ENCODE measurements at places on chromosomes 5 and 9.

DNA sequence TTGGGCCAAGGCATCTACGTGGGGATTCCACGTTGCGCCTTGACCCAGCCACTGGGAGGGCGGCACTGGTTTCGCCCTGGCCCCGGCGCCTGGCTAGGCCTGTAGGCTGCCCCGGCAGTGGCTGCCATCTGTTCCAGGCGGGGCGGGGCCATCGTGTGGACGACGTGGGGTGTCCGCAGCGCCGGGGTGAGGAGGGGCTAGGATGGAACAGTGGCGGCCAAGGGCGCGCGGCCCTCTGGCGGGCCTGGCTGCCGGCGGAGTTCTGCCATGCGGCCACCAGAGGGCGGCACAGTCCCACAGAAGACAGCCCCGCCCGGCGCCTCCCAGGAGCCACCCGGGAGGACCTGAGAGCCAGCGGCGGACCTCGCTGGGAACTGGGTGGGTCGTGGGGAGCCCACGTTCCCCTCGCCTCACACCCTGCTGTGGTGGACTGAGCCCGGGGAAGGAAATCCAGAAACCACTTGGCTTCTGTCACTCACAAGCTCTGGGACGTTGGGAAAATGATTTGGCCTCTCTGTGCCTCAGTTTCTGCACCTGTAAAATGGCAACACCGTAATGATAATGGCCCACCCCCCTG lies 22.6 kb upstream of the RAPGEF1 start:
- peak; percentile 71 for DNase-seq

- DNase-seq = no peak
Observed at GRCh38 chr5:115840873-115841272, 492 bp downstream of the ATG12 start.

DNA sequence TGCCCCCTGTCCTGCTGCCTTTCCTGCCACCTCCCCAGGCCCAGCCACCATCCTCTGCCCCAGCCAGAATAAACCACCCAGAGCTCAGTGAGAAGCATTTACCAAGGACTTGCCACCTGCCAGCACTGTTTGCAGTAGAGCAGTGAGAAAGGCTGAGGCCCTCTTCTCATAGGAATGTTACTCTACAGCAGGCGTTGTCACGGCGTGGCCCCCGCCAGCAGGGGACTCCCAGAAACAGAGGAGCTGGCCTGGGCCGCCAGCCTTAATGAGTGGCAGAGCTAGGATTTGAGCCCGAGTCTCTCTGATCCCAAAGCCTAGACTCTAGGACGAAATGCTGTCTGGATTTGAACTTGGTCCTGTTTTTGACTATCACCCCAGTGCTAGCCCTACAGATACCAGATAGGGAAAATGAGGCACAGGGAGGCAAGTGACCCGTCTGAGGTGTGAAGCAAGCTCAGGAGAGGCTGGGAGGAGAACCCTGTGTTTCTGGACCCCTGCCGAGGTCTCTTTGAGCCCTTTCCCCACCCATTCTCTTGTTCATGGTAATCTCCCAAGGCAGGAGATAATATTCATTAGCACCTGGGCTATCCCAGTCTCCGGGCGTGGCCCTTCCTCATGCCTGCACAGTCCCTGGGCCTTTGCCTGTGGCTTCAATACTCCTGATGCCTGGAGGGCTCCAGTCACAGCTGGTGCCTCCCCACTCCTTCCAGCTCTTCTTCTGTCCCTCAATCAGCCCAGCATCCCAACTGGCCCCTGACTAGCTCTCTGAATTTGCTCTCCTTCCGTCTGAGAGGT lies 30.7 kb downstream of the HRH2 start:
- DNase-seq = no peak

GRCh38 chr5:78843436-78843835 lies 141.7 kb downstream of the ARSB start:
- no peak for DNase-seq

DNA sequence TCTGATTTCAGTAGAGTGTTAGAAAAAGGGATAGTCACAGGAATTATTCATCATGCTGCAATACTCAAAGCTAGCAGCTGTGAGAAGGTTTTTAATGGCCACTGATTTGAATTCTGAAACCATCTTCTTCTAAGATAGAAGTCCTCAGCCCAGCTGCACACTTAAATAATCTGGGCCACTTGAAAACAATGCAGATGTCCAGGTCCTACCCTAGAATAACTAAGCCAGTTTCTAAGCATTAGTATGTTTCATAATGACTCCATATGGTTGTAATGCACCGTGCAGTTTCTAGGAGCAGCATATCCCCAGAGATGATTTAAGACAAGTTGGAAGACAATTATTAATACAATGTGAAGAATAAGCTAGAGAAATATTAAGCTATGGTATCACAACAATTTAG lies 159.9 kb upstream of the FBXL17 start:
- DNase-seq = no peak

DNA sequence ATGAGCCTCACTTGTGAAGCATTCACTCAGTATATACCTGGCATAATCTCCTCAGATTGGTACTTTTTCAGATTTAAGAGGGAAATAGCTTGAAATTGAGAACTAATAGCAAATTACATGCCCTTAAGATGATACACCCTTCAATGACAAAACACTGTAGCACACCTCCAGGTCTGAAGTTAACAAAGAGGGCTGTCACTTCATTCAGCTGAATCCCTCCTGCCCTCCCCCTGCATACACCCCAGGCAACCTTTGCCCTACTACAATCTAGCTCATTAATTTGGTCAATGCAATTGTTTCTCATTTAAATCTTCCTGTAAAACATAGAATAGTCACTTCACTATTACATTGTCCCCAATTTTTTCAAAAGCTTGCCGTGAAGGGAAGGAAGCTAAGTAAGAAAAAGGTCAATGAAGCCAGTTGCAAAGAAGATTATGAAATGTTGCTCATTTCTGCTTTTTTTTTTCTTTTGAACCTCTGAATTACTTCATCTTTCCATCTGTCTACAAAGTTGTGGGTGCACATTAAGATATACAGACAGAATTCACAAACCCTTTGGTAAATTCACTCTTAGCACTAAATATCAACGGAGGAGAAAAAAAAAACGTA lies 294.8 kb upstream of the PTGER4 start:
- no peak for DNase-seq

- no peak for DNase-seq
Observed at GRCh38 chr5:104111632-104112031, 549.0 kb upstream of the NUDT12 start.

DNA sequence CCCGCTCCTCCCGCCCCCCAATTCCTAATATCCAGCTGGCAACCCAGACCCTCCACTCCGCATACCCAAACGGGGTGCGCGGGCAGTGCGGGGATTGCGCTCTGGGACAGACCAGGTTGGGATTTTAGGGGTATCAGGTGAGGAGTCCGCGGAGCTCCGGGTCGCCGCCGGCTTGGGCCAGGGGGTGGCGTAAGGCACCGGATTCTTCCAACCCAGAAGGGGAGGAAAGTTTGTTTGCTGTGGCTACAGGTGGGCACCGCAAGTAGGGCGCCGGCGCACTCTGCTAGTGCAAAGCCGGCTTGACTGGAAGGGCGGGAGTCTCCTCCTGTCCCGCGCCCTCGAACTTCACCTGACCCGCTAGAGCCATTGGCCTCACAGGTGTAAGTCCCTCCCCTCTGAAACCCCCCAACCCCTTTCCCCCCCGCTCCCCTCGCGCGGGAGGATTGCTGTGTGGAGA lies 709 bp downstream of the IQGAP2 start:
- DNase-seq = peak; percentile 69

GRCh38 chr5:14457476-14457875 lies 124.1 kb upstream of the OTULINL start:
- DNase-seq = no peak

DNA sequence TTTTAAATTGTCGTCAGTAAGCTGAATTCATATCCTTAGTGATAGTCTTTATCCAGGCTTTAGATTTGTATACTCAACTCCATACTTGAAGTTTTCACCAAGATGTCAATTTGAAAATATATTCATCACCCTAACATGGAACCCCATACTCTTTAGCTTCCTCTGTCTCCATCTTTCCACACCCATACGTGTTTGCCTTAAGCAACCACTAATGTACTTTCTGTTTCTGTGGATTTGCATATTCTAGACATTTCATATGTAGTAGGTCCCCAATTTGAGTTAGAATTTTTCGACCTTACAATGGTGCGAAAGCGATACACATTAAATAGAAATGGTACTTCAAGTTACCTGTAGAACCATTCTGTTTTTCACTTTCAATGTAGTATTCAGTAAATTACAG lies 65.2 kb downstream of the NSD1 start:
- no peak for DNase-seq

GRCh38 chr9:123426406-123426805 lies 70.4 kb downstream of the CRB2 start:
- no peak for DNase-seq

GRCh38 chr5:32753765-32754164 lies 42.6 kb downstream of the NPR3 start:
- no peak for DNase-seq
